ENCODE measurements at places on chromosomes 4 and X.

- no peak for DNase-seq
Measured at GRCh38 chr4:145525291-145525740, 43.7 kb downstream of the SMAD1 start.

- no peak for DNase-seq
Measured at GRCh38 chr4:179097741-179098140, 1655.5 kb upstream of the AGA start.

DNA sequence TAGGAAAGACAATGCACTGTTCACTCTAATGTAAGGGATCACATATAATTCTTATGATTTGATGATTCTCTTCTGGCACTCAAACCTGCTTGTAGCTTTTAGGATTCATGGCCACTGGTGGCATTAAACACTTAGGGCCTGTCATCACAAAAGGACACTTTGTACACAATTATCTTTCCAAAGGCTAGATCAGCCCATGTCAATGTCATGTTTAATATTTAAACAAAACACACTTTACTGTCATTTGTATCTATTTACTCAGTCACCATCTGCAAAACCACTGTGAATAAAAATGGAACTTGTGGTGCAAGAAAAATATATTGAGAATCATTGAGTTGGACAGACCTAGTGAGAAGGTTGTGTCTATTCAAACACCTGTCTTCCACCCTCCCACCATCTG, 83.6 kb upstream of the TTC29 start:
- no peak for DNase-seq

GRCh38 chr4:77095101-77095821, 19.5 kb upstream of the CCNI start:
- no peak for DNase-seq

GRCh38 chrX:103678199-103678993, 8.1 kb downstream of the MORF4L2 start:
- DNase-seq = no peak

DNA sequence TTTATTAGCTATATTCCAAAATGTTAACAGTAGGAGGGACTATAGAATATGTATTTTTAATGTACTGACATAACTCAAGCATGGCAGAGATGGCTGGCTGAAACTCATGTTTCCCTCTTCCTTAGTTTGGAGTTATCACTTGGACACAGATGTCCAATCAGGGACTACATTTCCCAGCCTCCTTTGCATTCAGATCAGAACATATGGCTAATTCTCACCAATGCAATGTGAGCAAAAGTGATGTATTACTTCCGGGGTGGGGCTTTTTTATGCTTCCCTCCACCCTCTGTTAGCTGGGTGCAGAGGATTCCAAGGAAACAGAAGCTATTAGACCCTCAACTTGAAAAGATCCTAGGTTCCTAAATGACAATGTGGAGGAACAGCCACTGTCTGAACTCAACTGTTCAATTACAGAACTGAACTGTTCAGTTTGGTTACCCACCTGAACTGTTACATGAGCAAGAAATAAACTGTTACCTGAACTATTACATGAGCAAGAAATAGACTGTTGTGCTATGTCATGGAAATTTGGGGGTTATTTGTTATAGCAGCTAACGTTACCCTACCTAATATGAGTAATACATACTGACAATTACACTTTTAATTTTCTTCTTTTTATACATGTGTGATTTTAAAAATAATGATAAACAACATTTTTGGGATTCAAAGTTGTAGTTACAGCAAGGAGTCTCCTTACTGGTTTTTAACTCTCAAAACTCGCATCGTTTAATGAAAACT, 29.6 kb upstream of the ERVMER34-1 start:
- DNase-seq = no peak

DNA sequence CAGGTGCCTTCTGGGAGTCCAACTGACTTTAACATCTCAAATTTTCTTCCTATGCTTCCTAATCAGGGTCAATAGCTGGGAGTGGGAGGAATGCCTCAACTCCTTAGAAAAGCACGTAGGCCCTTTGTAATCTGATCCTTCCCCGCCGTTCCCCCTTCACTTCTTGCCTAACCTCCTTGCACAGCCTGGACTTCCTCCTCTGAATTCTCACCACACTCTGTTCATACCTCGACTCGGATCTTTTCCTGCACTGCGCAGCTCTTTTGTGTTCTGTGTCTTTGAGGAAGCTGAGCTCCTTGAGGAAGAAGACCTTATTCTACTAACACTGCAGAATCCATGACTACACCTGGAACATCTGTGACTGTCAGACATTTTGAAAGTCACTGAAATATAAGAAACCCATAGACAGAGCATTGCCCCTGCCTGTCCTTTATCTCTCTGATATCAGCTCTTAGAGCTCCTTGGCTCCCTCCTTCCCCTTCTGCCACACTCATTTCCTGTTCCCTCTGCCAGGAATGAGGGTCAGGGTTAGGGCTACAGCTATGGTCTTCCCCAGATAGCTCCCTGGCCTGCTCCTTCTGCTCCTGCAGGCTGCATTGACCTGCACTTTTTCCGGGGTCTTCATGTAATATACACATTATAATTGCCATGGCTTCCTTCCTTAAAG, 140.2 kb upstream of the LDB2 start:
- no peak for DNase-seq

- no peak for DNase-seq
Measured at GRCh38 chrX:10507181-10507580, 113.2 kb downstream of the MID1 start.

- no peak for DNase-seq
Measured at GRCh38 chr4:65665771-65666523, 4.3 kb downstream of the EPHA5 start.

DNA sequence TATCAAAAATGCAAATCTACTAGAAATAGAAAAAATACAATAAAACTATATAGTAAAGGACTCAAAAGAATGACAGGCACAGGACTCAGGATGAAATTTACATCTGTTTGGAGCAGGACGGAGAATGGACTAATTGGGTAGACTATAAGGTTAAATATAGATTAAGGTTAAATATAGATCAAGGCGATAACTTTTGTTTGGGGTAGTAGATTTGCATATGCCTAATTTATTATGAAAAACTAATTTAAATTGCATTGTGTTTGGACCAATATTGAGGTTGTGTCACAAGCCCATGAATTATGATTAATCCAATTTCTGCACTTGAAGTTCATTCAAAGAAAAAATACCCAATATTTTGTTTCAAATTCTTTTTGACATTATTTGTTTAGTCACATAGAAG, 31.0 kb downstream of the MTHFD2L start:
- no peak for DNase-seq

- peak; percentile 24 for DNase-seq
Measured at GRCh38 chrX:130401415-130402207, at the start of gene RBMX2. Gene RBMX2 (plus strand): TSS chrX:130401987. CDS start chrX:130402033, 46 bp downstream.

DNA sequence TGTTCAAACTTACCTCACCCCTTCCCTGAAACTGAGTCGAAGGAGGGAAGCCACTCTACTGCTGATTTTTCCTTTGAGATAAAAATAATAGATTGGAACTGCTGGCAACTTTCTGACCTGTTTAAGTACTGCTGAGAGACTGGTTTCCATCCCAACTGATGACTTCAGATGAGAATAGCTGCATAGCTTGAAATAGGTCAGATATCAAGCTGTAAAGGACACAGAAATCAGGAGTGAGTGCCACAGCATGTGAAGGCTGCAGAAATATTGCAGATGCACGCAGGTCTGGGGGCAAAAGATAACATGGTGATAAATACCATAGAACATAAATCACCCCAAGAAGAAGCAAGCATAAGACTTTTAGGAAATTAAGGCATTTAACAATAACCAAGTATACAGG, 923.2 kb downstream of the SH3BGRL start:
- DNase-seq = no peak

DNA sequence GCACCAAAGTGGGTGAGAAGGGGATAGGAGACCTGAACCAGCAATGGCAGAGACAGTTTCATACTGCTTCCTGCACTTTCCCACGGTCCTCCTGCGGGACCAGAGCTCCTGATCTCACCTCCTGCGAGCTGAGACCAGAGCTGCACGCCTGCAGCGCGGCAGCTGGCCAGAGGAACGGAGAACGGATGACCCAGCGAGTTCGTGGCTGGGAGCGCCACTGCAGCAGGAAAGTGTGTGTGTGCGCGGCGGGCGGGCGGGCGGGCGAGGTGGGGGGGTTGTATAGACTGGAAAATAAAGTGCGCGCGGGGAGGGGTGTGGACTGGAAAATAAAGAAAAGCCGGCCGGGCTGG, 16.5 kb downstream of the MCF2 start:
- DNase-seq = no peak

DNA sequence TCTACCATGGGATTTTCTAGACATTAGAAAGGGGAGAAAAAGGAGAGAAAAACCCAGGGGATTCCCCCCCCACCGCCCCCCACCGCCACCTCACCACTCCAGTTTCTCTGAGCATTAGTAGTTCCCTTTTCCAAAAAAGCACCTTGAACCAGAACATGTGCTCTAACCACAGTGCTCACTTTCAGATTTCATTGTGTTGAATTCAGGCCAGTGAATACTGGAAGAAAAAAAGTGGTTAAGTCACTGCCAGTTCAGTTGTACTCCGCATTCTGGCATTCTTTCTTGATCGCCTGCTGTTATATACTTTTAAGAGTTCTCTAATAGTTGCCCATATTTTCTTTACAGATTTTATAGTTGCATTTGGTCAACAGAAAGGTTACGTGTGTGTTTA, 40.9 kb downstream of the JADE3 start:
- no peak for DNase-seq

- no peak for DNase-seq
Measured at GRCh38 chrX:118249146-118249545, 96.8 kb upstream of the WDR44 start.

- no peak for DNase-seq
Measured at GRCh38 chr4:3179126-3179706, 69.7 kb upstream of the MSANTD1 start.

- no peak for DNase-seq
Measured at GRCh38 chr4:106172861-106173260, 143.1 kb downstream of the TBCK start.

DNA sequence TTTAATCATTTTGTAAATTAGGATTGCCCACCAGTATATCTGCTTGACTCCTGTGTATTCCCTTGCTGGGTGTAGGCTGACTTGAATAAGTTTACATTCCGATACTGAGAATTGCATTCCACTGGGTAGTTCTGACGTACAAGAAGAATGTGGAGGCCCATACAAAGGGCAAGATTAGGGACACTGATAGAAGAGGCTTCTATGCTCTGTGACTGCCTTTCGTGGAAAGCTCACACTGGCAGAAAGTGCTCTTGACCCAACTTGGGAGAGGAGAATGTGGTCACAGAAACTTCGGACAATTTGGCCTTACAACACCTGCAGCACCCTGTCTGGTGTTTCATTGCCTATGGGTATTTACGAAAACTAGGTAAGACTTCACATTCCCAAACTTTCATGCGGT, 126.3 kb downstream of the RAPGEF2 start:
- peak; percentile 44 for DNase-seq

- no peak for DNase-seq
Measured at GRCh38 chr4:87101543-87102199, 118.7 kb downstream of the KLHL8 start.

DNA sequence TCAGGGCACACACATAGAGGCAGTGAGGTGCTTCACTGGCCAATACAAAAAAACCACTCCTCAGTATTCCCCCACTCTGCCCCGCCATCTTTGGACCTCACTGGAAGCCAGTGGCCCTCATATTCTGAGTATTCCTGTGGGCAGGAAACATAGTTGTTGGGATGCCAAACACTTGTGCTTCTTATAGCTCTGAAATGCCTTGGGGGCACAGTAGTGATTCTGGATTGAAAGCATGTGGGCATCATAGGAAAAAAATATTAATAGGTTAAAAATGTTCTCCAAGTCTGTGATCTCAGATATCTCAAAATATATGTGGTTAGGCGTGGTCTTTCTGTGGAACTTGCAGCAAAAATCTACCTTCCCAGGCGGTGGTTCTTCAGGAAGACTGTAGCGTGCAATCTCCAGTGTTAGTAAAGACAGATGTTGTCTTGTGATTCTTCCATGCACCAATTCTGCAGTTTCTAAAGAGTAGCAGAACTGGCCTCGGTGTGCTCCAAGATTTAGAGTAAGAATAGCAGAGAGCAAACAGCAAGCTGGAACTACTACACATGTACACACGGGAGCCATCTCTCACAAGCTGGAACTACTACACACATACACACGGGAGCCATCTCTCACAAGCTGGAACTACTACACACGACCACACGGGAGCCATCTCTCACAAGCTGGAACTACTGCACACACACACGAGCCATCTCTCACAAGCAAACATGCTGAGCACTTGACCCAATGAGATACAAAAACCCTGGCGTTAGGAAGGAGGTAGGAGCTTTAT, 8.0 kb upstream of the TENM3 start:
- DNase-seq = no peak

- DNase-seq = no peak
Measured at GRCh38 chrX:143580266-143580665, 55.6 kb downstream of the SLITRK4 start.

GRCh38 chr4:15233626-15234025, 194.2 kb upstream of the C1QTNF7 start:
- no peak for DNase-seq

DNA sequence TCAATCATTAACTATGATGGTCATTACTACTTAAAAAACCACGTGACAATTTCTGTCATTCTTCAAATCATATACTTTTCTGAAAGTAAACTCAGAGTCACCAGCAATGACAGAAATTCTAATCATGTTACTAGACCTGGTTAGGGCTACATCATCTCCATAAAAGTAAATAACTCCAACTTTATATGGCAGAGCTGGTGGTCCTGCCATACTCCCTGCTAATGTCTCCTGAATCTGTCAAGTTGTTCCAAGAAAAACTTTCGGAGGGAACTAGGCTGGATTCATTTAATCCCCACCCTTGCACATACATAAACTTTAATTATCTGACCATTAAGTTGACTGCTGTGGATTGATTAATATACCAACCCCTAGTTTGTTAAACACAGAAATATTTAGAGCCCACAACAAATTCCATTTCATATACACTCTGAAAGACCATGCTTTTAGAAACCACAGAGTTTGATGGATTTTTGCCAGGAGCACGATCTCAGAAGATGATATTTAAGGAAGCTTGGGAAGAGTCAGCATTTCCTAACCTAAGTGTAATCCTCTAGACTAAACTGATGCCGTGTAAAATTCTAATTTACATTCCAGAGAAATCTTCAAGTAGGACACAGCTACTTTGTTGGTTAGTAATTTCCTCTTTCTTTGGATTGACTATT, 577.0 kb downstream of the FAT4 start:
- peak; percentile 85 for DNase-seq

DNA sequence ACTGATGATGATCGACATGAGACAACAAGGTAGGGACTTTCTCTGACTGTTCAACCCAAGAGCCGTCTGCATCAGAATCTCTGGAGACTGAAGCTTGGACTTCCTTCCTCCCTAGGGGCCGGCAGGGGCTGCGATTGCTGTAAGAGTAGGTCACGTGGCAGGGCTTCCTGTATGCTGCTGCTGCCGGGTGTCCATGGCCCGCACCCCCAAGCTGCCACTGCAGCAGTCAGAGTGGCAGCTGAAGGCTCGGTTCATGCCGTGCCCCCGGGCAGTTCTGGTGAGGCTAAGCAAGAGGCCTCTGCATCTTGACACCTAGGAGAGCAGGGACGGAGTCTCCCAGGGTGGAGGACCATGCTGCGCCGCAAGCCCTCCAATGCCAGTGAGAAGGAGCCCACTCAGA, at the start of gene SASH3:
Gene SASH3 (plus strand): TSS at position 203 of the 400 bp plus-strand sequence. CDS start 149 bp downstream, at position 352.
- no peak for DNase-seq

All from skeletal muscle cell (primary cell).